ENCODE measurements at places on chromosomes 6 and 20.

- no peak for DNase-seq
Measured at GRCh38 chr20:32004963-32005362, 5.3 kb upstream of the CCM2L start.

GRCh38 chr6:131741688-131742393 is 31.0 kb upstream of the CTAGE9 start:
- DNase-seq, result no peak

DNA sequence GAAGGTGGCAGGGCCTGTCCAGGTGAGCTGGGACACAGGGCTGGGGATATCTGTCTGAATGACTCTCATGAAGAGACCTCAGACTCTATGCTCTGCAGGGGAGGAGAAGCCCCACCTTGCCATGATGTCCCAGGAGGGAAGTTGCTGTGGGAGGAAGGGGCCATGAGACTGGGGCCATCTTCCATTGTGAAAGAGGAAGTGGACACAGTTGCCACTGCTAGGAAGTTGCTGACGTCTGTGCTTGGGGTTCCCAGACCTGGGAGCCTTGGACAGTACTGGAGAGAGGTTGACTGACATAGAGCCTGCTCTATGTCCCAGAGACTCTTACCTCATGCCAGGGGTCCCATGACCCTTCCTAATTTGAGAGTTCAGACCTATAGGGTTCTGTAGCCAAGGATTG is 24.5 kb downstream of the SIRPB1 start:
- DNase-seq, result no peak

DNA sequence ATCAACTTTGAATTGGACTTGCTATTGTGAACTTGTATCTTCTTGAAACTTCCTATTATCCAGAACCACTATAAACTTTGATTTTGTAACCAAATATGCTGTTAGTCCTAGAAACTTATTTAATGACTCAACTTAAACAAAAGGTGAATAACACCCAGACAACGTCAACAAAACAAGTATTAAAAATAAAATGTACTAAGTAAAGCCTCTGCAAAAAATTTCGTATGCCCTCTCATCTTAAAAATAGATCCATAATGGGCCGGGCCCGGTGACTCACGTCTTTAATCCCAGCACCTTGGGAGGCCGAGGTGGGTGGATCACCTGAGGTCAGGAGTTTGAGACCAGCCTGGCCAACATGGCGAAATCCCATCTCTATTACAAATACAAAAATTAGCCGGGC is 401.7 kb downstream of the ESR1 start:
- no peak for DNase-seq

GRCh38 chr6:7650878-7651277 is 60.9 kb downstream of the SNRNP48 start:
- DNase-seq, result no peak

DNA sequence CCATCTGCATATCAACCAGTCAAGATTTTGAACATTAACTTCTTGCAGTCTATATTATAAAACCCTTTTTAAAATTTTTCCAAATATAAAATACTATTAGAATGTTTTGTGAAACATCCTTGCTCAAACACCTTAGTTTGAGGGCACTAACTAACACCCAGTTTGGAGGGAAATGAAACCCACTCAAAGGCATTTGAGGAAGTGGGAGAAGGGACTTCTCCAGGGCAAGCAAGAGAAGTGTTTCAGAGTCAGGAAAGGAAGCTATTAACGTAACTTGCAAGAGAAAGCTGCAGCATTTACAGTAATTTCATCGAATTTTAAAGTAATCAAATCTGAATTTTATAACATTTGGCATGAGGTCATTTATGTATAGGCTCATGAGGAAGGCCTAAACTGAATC is 21.3 kb downstream of the MTFR2 start:
- DNase-seq, result no peak

- DNase-seq, result no peak
Measured at GRCh38 chr6:147397306-147397705, 111.2 kb upstream of the SAMD5 start.

- no peak for DNase-seq
Measured at GRCh38 chr6:92806254-92806653, 613.1 kb downstream of the EPHA7 start.

DNA sequence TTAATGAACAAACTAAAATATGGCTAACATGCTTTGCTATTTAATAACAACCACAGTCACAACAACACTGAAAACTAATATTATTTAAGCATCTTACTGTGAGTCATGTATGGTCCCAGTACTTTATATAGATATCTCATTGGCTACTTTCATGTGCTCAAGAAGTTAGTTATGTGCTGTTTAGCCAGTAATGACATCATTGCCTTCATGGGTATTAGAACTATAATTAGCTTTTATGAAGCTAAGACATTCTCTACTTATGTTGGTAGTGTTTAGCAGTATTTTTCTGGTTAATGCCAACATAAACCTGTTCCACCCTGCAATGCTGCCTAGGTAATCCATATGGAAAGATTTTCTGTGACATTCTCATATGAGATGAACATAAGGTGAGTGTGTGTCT is 56.1 kb downstream of the ADGRG6 start:
- DNase-seq, result no peak

DNA sequence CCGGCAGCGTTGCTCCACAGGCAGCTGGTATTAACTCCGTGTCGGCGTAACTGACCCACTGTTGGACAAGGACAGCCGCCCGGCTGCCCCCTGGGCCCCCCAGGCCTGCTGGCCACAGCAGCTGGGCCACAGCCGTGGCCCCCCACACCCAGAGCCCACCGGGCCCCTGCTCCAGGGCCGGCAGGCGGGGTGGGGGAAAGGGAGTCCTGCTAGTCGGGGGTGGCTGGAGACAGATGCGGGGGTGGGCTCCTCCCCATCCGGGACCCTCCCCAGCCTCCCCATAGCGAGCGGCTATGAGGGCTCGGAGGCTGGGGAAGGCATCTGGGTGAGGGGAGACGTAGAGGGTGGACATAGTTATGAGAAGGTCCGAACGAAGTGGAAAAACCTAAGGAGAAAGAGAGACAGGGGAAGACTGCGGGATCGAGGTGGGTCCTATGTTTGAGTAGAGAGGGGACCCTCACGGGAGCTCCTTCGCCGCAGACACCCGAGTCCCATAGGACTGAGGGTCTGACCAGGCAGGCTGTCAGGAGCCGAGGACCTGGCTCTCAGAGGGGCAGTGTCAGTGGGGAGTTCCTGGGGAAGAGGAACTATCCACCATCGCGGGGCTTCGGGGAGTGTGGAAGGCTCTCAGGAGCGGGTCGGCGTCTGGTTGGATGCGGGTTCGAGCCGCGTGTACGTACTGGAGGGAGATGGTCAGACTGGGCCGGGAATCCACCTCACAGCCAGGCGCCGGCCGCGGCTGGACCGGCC is 511 bp downstream of the VARS1 start:
- DNase-seq, result no peak

- no peak for DNase-seq
Measured at GRCh38 chr20:62606551-62607201, 35.6 kb upstream of the SLCO4A1 start.

GRCh38 chr6:55643861-55644260 is 64.9 kb upstream of the HMGCLL1 start:
- no peak for DNase-seq

DNA sequence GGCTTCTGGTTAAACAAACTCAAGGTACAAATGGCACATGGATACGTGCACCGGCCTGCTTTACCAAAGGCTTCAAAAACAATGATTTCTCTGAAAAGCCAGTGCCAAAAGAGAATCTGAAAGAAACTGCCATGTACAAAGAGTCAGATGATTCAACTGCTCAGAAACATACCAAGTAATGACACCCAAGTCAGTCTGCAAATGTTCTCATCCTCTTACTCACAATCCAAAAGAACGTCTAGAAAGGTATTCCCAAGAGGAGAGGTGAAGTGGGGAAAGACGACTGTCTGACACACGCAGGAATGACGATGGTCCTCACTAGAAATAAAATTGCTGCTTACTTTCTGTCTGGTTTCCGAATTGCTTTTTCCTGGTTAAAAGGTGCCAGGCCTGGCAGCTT is 52.9 kb downstream of the NFATC2 start:
- DNase-seq, result no peak

DNA sequence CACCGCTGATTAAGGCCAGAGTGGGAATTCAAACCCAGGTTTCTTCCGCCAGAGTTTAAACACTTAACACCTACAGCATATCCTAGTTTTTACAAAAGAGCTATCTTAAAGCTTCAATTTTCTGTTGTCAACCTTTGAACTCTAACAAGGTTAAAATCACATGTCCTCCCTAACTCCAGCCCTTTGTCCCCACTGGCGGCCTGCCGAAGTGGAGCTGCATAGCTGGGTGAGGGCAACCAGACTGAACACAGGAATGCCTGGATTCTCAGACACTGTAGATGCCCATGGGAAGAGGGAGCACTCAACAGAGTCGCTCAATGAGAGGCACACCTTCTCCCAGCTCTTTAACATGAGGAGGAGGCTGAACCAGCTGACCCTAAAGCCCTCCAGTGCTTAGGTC is 59.1 kb downstream of the LRFN2 start:
- no peak for DNase-seq

DNA sequence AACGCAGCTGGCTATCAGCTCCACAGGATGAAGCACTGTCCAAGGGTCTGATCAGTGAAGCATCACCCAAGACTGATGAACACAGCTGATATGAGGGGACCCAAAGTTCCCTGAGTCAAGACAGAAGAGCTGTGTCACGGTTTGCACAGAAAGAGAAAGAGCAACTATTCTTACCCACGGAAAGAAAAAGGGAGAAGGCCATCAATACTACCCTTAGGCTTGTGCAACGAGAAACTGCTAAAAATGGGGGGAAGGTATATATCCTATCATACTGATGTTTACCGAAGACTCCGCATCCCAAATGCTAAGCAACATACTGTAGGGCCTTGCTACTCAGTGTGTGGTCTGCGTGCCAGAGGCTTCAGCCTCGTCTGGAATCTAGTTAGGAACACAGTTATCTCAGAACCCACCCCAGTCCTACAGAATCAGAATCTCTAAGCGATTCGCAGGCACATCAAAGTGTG is 665 bp downstream of the FASTKD5 start:
- no peak for DNase-seq

DNA sequence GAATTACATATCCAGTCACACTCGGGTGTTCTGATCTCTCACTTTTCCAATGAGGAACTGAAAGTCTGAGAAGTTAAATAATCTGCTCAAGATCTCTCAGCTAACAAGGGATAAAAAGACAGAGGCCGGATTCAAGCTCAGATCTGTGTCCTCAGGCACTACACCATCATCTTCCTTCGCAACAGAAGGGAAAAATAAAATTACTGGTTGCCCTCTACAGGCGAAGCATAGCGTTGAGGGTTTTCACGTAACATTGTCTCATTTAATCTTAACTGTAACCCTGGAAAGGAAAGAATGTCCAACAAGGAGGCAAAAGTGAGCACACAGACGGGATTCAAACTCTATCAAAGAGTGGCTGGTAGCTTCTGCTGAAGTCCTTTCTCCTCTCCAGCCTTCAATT is 67.8 kb upstream of the ANKEF1 start:
- no peak for DNase-seq

DNA sequence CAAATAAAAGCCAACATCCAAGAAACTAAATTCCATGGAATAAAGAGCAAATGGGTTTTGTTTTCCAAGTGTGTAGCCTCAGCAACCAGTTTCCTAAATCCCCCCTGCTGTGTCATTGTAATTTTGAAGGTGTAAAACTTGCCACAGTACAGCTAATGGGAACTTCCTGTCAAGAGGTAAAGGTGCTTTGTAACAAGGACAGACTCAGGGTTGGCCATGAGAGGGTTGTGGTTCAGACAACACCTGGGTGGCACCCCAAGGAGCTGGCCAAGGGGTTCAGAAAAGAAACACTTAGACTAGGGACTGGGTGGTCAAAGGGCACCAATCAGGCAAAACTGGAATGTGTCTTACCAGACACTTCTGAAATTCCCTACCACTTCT is 52.4 kb upstream of the LYRM2 start:
- no peak for DNase-seq

DNA sequence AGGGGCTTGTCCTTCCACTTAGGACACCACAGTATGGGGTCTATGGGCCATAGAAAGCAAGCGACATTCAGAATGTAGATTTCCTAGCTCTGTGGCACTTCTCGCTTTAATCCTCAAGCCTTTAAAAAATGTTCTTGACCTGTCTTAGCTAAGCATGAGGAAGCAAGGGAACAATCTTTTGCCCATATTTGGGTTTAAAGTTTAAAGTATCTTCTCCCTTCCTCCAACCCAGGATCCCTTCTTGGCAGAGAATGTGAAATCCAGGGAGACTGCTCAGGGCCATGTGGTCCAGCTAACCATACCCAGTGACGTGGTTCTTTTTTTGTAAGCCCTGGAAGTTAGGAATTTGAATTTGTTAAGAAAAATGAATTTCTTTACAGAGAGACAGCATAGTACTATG is 289.9 kb downstream of the BTBD9 start:
- no peak for DNase-seq

DNA sequence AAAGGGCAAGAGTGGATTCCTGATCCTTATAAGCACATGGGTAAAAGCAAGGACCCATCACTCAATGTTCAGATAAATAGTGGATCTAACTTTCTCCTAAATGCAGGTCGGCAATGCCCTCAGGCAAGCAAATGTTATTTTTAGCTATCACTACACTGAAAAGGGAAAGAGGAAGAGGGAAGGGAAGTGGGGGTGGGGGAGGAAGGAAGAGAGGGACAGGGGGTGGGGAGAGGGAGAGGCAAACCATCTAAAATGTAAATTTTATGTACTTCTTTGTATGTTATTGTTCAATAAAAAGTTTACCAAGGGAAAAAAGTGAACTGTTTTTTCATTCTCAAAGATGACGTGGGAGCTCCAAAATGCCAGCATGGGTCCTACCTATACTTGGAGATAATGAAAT is 44.2 kb downstream of the CHD6 start:
- DNase-seq, result no peak

- no peak for DNase-seq
Measured at GRCh38 chr6:115753446-115753845, 307.2 kb downstream of the FRK start.

- DNase-seq, result no peak
Measured at GRCh38 chr6:42512579-42512978, 51.2 kb upstream of the UBR2 start.

DNA sequence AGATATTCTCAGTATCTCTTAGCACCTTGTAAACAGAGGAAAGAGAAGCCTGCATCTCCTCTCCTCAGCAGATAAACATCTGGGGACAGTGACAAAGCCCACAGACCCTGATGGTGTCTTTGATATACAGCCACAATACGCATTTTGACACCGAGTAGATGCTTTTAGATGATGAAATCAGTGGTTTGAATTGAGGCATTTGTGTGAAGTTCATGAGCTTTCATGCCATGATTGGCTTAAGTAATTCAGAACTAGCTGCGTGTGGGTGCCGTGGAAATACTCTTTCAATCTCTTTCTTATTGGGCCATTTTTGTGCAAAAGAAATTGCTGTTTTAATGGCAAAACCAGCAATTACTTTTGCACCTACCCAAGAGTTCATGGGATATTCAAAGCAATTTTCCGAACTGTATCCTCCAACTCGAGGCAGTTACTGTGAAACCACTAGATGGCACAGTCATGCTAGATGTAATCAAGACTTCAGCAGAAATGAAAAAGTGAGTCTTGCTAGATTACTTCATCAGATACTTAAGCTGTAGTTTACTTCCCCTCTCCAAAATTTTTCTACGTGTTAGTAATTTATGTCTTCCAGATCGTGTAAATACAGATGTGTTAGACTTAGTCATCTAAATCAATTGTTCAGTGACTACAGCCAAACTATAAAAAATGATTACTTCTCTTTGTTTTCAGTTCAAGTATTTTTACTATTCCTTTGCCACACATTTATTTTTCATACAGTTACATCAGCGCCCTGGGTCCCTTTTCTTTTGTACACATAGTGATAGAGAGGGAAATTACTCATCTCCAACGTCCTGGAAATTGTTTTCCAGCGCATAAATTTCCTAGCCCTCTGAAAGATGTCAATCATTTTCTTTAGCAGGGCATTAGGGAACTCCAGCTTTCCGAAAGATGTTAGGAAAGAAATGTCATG is 49.4 kb downstream of the IYD start:
- peak; percentile 74 for DNase-seq

Data from T-helper 2 cell treated with Interferon-gamma antibody and Interleukin-4, amounts not matched to agents 5 μg/mL and 100 μg/mL, for 36 hours (primary cell).